ENCODE measurements at places on chromosomes 4 and X. TPM values are rescaled to one million over a fixed set of nuclear protein-coding genes. Genes with fewer than 3 reads are reported as not detected.

The XAGE1A gene
- not detected for polyA plus RNA-seq

The TCP11X1 gene
- polyA plus RNA-seq = 0.16 TPM

The TCEAL6 gene
- polyA plus RNA-seq = not detected

The DGKK gene
- polyA plus RNA-seq = not detected

The AVPR2 gene
- polyA plus RNA-seq = not detected

The SATL1 gene
- 0.17 TPM for polyA plus RNA-seq

The PPP1R3F gene
- 10.2 TPM for polyA plus RNA-seq

The N4BP2 gene
- polyA plus RNA-seq = 11.2 TPM

The WDR13 gene
- polyA plus RNA-seq = 167 TPM

The CCNB3 gene
- 0.23 TPM for polyA plus RNA-seq

The AMMECR1 gene
- 18.3 TPM for polyA plus RNA-seq

The CENPVL2 gene
- polyA plus RNA-seq = not detected

The RAB41 gene
- not detected for polyA plus RNA-seq

The SCML1 gene
- polyA plus RNA-seq = 17.0 TPM

DNA sequence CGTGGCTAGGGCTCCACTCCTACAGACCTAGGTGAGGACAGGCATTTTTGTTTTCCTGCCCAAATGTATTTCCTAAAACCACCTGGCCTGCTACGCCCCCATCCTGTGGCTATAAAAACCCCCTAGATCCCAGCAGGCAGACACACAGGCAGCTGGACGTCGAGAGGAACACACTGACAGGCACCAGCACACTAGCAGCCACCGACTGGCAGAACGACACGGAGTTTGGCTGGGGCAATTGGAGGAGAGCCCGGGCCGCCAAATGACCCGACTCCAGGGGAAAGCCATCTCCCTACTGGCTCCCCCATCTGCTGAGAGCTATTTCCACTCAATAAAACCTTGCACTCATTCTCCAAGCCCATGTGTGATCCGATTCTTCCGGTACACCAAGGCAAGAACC lies 516.0 kb downstream of the FSTL5 start:
- no peak for DNase-seq

DNA sequence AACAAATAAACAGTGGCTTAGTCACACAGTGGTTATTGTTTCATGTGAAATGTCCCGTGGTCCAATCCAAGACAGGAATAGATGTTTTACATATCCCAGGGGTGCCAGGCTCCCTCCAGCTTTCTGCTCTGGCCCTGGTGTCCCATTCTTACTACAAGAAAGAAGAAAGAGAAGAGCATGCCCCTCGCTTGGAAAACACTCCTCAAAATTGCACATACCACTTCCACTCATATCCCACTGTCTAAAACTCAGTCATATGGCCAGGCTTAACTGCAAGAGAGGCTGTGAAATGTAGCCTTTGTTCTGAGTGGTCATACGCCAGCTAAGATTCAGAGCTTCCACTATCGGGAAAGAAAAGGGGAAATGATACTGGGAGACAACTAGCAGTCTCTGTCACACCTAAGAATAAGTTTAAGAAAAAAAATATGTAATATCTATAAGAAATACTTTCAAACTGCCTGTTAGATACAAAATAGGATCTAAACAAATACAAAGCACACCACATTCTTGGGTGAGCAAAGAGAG lies 306.8 kb upstream of the FAM241A start:
- DNase-seq = no peak

DNA sequence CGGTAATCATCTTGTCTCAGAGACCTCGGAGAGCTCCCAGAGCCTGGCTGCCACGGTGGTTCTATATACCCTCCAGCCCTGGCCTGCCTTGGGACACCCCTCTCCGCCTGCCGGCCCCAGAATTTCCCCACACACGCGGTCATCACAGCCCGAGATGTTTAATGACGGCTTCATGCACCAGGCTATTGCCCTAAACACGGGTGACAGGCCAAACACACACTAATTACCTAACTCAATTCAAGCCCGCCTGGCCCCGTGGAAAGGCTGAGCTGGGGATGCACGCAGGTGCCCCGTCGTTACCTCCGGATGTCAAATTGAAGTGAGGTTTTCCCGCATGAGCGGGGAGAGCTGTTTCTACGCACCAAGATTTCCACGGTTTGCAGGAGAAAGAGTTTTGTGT lies 72.9 kb upstream of the PPP2R3B start:
- DNase-seq = no peak

GRCh38 chrX:9374555-9374954 lies 90.3 kb upstream of the TBL1X start:
- no peak for DNase-seq

DNA sequence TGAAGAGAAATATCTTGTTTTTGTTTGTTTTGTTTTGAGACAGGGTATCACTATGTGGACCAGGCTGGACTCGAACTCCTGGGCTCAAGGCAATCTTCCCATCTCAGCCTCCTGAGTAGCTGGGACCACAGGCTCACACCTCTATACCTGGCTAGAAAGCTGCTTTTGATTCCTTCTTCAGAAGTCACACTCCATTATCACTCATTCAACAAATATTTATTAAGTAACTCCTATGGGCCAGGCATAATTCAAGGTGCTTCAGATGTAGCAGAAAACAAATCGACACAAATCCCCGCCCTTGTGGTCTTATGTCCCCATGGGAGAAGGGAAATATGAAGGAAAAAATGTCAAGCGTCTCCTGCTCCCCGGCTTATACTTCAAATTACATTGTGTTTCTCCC lies 72.6 kb upstream of the DHX15 start:
- no peak for DNase-seq

- peak; percentile 72 for DNase-seq
These were observed 172.7 kb downstream of the NHS start for GRCh38 chrX:17547658-17548057.

DNA sequence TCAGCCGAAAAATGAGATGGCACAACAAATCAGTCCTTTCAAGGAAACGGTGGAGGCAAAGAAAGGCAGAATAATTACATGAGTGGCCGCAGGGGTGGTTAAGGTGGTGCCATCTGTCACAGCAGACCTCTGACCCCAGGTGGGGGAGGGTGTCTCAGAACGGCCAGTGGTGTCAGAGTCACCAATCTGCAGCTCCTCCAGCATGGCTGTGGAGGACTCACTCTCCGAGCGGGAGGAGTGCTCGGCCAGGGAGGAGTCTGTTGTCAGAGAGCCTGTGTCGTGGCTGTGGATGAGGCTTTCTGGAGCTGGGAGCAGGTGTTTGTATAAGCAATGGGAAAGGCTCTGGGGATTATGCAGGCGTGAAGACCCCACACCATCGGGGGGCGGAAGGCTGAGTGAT lies 130.3 kb upstream of the PDLIM3 start:
- no peak for DNase-seq

DNA sequence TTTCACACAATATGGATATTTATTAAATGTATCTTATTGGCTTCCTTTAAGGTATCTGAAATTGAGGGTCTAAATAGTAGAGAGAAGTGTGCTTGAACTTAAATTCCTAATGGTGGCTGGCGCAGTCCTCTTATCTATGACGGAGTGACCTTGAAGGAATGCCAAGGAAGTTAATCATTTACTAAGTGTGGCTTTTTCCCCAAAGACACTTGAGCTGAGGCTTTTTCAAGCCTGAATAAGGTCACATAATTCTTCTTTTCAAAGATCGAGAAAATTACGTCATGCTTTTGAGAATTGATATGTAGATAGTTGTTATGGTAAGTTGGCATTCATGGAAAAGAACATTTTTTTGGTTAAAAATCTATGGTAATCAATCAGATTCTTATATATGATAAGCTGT lies 11.7 kb upstream of the PRPS2 start:
- DNase-seq = peak; percentile 58

GRCh38 chrX:50067435-50068284 lies 133.1 kb downstream of the AKAP4 start:
- peak; percentile 80 for DNase-seq

DNA sequence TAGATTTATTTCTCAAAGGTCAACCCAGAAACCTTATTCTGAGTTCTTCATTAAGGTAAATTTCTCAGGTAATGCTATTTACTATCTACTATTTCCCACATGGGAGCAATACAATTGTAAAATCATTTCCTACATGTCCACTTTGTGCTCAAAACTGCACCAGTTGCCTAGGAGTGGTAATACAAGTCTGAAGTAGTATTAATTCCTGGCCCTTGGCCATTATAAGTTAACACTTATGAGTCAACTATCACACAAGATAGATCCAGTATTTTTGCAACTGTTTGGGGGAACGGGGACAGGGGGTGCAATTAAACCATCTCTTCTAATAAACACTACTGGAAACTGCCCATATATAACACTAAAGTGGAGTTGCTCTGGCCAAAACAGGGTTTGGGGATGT lies 48.9 kb downstream of the ACSL4 start:
- DNase-seq = no peak

DNA sequence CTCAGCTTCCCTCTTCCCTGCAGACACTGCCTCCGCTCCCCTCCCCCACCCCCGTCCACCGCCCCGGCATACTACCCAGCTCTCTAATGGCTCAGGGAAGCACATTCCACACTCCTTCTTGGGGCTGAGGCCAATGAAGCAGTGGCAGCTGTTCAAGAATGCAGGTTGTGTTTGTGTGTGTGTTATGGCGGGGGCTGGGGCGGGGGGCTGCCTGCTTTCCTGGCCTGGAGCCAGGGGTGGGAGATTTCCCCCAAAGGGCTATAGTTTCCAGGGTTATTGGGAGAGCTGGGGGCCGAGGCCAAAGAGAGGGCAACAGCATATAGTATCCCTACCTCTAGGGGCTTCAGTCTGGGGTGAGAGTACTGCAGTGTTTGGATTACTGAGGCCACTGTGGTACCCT lies 149.4 kb downstream of the EFNB1 start:
- peak; percentile 43 for DNase-seq

GRCh38 chrX:115177932-115178331 lies 11.3 kb upstream of the RBMXL3 start:
- DNase-seq = peak; percentile 4

GRCh38 chr4:143026459-143027170 lies 158.1 kb upstream of the USP38 start:
- DNase-seq = no peak

DNA sequence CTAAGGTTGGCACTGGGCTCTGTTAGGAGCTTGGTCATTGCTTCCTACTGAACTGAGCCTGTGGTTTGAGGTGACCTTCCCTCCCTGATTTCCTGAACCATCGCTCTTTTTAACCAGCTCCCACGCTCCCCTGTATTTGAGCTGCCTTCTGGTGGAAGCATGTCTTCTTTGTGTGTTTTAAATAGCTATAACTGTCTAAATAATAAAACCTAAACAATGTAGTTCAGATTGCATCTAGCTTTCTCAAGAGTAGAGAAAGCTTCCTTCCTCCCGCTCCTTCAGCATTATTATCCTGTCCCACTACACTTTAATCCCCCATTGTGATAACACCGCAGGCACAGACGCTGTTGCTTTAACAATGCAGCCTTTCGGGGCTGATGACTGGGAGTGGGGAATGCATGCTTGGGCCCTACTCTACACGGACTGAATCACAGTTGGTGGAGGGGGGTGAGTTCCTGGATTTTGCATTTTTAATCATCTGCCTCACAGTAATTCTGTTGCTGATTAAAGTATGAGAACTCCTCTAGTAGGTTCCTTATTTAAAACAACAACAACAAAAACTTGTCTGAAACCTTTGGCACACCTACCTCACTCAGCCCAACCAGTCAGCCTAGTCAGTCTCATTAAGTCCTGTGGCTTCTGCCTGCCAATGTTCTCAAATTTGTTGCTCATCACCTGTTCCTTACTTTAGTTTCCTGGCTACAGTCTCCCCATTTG lies 6.6 kb downstream of the SMS start:
- DNase-seq = no peak

DNA sequence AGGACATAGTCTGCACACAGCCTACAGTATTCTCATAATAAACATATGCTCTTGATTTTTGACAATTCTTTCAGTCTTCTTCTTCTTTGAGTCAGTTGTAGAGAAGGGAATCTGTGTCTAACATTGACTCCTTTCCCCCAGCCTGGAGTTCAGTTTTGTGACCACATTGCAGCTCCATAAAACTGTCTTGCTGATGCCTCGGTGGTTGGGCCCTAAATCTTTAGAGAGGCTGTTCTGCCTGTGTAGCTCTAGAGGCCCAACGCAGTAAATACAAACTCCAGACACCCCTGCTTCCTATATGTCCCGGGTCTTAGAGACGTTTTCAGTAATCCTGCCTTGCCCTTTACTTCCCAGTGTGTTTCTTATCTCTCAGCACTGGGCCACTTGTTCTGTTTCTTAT lies 639.5 kb upstream of the AADAT start:
- DNase-seq = no peak

- no peak for DNase-seq
These were observed 4.9 kb upstream of the HAUS7 start for GRCh38 chrX:153475271-153475670.

DNA sequence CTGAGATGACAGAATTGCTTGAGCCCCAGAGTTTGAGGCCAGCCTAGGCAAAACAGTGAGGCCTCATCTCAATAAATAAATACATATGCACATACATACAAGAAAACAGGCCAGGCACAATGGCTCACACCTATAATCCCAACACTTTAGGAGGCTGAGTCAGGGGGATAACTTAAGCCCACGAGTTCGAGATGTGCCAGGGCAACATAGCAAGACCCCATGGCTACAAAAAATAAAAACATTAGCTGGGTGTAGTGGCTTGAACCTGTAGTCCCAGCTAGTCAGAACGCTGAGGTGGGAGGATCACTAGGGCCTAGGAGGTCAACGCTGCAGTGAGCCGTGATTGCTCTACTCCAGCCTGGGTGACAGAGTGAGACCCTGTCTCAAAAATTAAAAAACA lies 51.6 kb upstream of the NEUROG2 start:
- no peak for DNase-seq

DNA sequence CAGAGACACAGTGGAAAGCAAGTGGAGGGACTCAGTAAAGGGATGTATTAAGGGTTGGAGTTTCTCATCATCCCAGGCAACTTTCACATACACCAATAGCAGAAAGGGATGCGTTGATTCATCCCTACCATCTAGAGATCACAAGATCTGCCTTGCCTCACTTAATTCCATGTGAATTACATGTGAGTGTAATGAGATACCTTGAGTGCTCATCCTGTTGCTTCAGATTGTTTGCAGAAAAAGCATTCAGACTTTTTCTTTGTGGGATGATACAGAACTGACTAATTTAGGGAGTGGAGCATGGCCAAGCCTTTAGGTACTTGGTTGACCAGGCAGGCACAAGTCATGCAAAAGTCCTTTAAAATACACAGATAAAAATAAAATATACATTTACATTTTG lies 124.8 kb upstream of the SLIT2 start:
- no peak for DNase-seq

GRCh38 chr4:186554914-186555827 lies at the start of gene MTNR1A:
MTNR1A (minus strand) TSS chr4:186555567; CDS start chr4:186555365, 202 bp downstream.
- DNase-seq = peak; percentile 48

All from hepatocyte (in vitro differentiated cells).